ENCODE measurements at places on chromosomes 11 and 22. TPM values are rescaled to one million over a fixed set of nuclear protein-coding genes. Genes with fewer than 3 reads are reported as not detected.

Gene ACRV1
- total RNA-seq: not detected

Gene PGR
- total RNA-seq: not detected

Gene OR10A5
- not detected for total RNA-seq

Gene FIBIN
- not detected for total RNA-seq

Gene ELMOD1
- total RNA-seq: 0.15 TPM

Gene PTH
- not detected for total RNA-seq

Gene SLC16A8
- total RNA-seq: not detected

Gene CFL1
- 2,425 TPM for total RNA-seq

Gene RHOD
- 47.5 TPM for total RNA-seq

Gene TRIM51
- total RNA-seq: not detected

Gene KDELR3
- total RNA-seq: 19.6 TPM

Gene KIRREL3
- total RNA-seq: 10.4 TPM

Gene RIC3
- total RNA-seq: 2.5 TPM

Gene TPBGL
- total RNA-seq: 0.15 TPM

Gene FOSL1
- 202 TPM for total RNA-seq

Gene MS4A13
- total RNA-seq: not detected

Gene OR52E8
- total RNA-seq: not detected

Gene LRRC4C
- not detected for total RNA-seq

Gene OR8D1
- not detected for total RNA-seq

Gene PNPLA3
- total RNA-seq: 0.73 TPM

Gene MRGPRX4
- not detected for total RNA-seq

Gene CHRDL2
- total RNA-seq: 4.0 TPM

Gene THY1
- total RNA-seq: 14.5 TPM

Gene CREB3L1
- total RNA-seq: 5.2 TPM

Gene SCARF2
- total RNA-seq: 0.81 TPM

Gene SPATA19
- not detected for total RNA-seq

Gene PPARA
- 1.7 TPM for total RNA-seq
